ENCODE measurements at places on chromosomes 11 and 22.

- DNase-seq = no peak
These were observed 5.2 kb upstream of the WEE1 start for GRCh38 chr11:9568161-9568853.

GRCh38 chr11:11461473-11461872 is 108.4 kb upstream of the CSNK2A3 start:
- DNase-seq = no peak

- DNase-seq = no peak
These were observed 51.9 kb downstream of the SPECC1L start for GRCh38 chr22:24322522-24322921.

GRCh38 chr11:120336641-120337354 is 585 bp downstream of the ARHGEF12 start:
- peak; percentile 56 for DNase-seq

DNA sequence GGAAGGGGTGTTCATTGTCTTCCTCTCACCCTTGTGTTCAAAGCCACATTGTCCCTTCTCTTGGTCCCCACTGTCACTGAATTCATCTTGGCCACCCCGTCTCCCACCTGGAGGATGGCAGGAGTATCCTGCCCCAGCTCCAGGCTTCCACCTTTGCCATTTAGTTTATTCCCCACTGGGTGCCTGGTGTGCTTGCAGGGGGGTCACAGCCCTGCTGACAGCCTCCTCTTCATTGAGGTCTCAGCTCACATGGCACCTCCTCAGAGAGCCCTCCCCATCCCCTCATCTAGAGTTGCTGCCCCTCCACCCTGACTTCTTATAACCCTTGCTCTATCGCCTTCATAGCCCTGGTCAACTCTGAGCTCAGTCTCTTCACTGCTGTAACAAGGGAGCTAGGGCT is 36.6 kb downstream of the KIAA1671 start:
- DNase-seq = no peak

DNA sequence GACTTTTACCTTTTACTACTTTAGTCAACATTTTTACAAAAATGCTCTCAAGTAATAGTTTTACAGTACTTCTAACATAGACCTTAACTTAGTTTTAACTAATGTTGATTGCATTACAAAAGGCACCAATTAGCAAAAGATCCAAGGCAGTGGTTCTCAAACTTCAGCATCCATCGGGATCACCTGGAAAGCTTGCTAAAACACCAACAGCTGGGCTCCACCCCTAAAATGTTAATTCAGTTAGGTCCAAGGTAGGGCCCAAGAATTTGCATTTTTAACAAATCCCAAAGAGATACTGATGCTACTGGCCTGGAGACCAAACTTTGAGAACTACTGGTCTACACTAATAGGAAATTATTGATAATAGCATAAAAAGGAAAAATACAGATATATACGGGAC is 5.9 kb downstream of the MTMR2 start:
- no peak for DNase-seq

DNA sequence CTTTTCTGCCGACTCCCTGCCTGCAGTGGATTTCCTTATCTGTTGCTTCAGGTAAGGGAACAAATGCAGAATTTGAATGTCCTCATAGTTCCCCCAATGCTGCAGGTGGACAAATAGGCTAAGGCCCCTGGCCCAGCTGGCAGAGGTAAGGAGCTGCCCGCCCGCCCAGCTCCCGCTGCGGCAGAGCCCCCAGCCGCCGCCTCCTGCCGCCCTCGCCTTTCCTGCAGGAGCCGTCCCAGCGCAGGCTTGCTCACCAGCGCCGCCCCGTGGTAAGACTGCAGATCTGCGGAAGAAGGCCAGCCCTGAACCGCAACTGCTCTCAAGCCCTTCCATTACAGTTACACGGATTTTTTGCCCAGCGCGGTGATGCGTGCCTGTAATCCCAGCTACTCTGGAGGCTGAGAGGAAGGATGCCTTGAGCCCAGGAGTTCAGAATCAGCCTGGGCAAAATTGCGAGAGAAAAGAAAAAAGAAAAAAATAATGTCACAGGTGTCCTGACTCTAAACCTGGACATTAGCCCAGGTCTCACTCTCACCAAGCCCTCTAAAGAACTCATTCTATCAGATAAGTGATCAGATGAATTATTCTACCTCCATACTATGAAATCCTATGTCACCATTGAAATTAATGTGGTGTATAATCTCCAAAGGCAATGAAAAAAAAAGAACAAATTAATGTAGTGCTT is 51.2 kb upstream of the EMID1 start:
- DNase-seq = peak; percentile 95

DNA sequence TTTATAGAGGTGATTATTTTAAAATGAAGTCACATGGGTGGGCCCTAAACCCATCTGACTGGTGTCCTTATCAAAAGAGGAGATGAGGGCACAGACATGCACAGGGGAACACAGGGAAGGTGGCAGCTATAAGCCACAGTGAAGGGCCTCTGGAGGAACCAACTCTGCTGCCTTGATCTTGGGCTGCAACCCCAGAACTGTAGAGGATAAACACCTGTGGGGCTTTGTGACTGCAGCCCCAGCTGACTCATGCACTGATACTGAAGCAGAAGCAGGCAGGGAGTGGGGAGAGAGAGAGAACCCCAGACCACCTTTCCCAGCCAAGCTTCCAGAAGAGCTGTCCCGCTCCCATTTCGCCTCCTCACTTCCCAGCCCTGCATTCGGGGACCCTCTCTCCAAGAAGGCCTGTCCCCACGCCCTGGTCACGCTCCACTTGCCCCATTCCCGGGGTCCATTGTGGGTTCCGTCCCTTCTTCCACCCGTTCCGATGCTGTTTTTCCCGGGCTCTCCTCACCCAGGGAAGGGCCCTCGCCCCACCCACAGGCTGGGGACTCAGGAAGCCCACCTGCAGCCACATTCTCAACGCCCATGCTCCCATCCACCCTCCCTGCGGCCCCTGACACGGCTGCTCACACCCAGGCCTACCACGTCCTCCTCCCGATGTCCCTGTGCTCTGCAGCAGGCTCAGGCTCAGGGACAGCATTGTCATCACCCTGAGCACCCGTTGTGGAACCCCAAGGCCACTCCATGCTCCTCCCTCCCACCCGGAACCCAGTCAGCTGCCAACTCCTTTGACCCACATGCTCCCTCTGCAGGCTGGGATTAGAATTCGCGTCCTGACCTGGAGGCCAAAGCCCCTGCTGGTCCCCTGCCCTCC is 90.8 kb upstream of the SHANK2 start:
- DNase-seq = peak; percentile 62

DNA sequence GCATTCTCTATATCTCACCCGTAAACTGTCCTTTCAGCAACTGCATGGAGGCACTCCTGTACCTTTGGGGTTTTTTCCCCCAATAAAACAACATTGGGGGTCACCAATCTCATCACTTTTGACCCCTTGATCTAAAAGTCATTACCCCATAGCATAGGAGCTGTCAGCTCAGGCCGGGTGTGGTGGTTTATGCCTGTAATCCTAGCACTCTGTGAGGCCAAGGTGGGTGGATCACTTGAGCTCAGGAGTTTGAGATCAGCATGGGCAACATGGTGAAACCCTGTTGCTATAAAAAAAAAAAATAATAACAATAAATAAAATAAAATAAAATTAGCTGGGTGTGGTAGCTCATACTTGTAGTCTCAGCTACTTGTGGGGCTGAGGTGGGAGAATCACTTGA is 17.1 kb upstream of the GDPD4 start:
- no peak for DNase-seq

DNA sequence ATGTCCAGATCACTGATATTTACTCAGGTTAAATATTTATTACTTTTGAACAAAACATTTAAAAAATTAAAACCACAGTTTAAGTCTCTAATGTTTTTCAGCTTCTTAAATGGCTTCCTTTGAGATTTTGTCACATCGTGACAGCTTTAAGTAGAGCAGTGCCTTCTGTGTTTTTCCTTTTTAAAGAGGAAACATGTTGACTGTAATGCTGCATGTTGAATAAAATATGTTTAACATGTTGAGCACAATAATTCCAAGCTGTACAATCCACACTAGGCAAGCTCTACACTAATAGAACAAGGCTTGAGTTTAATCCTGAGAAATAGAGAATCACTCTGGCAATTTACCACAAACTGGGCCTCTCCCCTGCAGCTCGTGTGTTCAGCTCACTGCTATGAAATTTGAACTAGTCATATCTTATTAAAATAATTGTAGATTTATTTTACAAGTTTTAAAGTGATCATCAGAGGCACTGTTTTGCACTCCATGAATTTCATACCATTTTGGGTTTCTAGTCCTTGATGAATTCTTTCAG is 368.3 kb downstream of the SOX6 start:
- no peak for DNase-seq

DNA sequence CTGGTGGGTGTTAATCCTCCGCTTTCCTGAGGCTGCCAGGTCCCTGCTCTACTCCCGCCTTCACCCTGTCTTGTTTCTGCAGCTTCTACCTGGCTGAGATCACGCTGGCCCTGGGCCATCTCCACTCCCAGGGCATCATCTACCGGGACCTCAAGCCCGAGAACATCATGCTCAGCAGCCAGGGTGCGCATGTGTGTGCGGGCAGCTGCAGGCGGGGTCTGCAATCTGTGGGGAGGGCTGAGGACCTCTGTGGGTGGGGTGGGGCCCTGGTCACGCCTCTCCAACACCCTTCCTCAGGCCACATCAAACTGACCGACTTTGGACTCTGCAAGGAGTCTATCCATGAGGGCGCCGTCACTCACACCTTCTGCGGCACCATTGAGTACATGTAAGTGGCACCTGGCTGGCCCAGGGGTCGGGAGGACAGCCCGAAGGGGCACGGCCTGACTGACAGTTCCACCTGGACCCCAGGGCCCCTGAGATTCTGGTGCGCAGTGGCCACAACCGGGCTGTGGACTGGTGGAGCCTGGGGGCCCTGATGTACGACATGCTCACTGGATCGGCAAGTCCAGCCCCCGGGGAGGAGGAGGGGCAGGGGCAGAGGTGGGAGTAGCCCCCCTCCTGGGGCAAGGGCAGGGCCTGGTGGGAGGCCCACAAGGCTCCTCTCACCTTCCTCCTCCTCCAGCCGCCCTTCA is 4.5 kb downstream of the RPS6KB2 start:
- no peak for DNase-seq

- no peak for DNase-seq
These were observed 549.1 kb downstream of the MN1 start for GRCh38 chr22:27252282-27253049.

DNA sequence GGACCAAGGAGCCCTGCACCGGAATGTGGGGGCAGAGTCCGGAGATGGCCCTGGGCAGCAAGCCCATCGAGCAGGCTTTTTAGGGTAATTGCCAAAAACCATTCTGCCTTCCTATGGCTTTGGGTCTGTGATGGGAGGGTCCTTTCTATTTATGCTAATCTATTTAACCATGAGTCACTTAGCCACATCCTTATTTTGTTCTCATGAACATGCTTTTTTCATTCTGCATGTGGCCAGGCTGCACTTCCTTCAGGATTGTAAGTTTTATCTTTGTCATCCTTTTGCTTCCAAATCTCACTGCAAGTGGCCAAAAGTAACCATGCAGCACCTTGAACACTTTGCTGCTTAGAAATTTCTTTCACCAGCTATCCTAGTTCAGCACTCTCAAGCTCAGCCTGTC is 88.3 kb downstream of the EFCAB6 start:
- DNase-seq = no peak

DNA sequence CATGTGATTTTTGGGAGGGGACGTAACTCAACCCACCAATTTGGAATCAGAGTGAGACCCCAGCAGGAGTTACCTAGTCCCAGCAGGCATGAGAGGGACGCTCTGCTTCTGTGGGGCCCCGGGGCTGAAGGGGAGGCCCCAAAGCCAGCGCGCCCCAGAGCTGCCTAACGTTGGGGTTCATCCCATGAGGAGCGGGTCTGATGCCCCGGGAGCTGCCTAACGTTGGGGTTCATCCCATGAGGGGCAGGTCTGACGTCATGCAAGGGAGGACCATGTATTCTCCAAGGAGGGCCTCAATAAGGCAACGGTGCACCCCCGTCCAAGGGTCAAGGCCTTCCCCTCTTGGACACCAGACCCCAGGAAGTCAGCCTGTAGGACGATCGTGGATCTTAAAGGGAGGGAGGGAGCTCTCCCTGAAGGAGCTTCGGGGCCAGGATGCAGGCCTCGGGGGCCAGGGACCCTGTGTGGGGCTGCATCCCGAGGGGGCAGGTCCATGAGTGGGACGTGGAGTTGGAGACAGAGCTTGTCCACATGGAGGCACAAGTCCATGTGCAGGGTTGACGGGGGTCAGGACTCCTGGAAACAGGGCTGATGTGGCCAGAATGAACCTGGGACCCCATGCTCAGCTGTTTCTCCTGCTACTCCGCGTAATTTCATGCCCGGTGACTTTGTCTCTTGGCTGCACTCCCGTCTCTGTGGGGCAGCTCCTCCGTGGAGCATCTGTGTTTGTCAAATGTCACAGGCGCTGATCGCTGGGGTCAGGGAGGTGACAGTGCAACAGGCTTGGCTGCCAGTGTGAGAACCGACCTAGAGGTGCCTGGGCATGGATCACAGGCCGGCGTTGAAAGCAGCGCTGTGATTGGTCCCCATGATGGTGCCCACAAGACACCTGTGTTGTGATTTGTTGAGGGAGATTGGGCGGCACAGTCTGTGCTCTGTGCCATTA is 1029.1 kb downstream of the BRD1 start:
- DNase-seq = no peak

- DNase-seq = peak; percentile 26
These were observed 621.5 kb upstream of the B3GAT1 start for GRCh38 chr11:135033540-135033939.

GRCh38 chr11:17296852-17297559 is 20.5 kb downstream of the NUCB2 start:
- no peak for DNase-seq

GRCh38 chr11:107719073-107719472 is 7.2 kb upstream of the SLN start:
- no peak for DNase-seq

- DNase-seq = no peak
These were observed 38.2 kb downstream of the SYTL2 start for GRCh38 chr11:85772695-85773094.

GRCh38 chr11:68146704-68147474 is 25.7 kb upstream of the CHKA start:
- peak; percentile 51 for DNase-seq

DNA sequence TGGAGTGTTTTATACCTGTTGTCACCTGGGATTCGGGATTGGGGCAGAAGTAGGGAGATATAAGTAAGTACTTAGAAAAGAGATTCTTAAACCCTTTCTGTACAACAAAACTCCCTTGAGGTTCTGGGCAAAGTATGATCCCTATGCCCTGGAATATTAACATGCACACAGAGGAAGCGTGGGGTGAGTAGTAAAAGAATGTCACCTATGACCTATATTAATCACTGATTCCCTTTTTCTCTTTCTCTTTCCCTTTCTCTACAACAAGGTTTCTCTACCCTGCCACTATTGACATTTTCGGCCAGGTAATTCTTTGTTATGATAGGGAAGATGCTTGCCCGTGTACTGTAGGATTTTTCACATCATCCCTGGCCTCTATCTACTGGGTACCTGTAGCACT is 209.7 kb upstream of the PLET1 start:
- no peak for DNase-seq

DNA sequence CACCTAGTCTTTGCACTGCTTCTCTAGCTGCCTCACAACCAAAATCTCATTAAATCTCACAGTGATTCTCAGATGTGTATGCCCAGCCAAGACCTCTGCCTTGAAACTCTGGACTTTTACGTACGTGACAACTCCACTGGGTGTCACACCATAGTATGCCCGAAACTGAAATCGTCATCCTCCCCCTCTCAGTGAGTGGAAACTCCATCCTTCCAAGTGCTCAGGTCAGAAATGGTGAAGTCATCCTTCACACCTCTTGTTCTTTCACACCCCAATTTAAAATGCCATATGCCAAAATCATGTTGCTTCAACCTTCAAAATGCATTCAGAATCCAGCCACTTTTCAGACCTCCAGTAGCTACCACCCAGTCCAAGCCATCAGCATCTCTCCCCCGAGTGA is 42.5 kb downstream of the SFI1 start:
- DNase-seq = no peak

- no peak for DNase-seq
These were observed 6.4 kb downstream of the YAP1 start for GRCh38 chr11:102116453-102117205.

Measured in HEK293T (cell line).